ENCODE measurements at places on chromosomes 16 and 17.
A peak's percentile ranks its signal among the peaks of the same experiment; 100 is the strongest.

DNA sequence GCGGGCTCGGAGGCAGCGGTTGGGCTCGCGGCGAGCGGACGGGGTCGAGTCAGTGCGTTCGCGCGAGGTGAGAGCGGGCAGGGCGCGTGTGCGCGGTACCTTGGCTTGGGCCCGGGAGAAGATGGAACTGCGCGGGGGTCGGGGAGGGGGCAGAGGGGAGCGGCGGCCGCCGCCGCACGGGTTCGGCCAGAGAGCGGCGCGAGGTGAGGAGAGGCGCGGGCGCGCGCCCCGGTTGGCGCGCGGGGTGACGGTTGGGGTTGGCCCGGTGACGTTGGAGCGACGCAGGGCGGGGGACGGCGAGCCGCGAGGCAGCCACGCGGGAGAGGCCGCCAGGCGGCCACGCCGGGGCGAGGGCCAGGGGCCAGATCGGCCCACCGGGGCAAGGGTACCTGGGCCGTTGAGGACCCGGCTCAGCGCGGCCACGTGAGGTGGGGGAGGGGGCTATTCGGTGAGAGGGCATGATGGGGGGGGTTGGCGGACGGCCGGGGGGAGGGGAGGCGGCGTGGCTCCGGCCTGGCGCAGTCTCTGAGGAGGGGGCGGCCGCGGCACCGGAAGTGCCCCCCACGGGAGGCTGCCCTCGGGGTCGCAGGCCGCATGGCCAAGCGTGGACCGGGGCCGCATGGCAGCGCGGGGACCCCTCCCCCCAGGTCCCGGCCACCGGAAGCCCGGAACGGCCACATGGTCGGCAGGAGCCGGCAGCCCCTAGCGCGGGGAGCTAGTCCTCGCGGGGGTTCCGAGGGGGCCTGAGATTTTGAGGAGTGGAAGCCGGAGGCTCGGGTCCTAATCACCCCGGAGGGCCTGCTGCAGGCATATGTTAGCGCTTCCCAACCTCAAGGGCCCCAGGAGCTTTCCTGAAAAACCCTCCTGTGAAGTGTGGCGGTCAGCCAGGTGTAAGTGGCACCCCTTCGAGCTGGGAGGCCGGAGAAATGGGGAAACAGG, 527 bp downstream of the EIF5A start:
- peaks cover 34% of the 10 kb centered on the region for H3K36me3 ChIP-seq
- no peaks in the 10 kb centered on the region for H3K27me3 ChIP-seq
- peak overlapping the region; percentile 76 for H3K4me3 ChIP-seq
- peaks cover 3% of the 10 kb centered on the region for H3K4me1 ChIP-seq
- H3K27ac ChIP-seq = peak overlapping the region; percentile 100

DNA sequence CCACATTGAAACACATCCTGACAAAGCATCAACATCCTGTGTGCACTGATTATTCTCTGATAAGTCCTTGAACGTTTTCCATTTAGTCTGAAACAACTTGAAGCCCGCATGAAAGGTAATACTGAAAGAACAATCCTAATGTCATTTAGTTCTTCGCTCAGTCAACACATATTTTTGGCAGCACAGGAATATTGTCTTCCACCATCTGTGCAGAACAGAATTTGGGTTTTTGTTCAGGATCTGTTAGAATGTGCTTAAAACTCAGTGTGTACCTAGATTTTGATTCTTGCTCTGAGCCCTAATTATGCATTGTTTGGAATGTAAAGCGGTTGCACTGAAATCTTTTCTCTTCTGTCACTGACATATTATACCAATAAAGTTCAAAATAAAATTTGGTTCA, 1036.6 kb downstream of the CDH11 start:
- no peaks in the 10 kb centered on the region for H3K4me1 ChIP-seq
- DNase-seq = no peak
- no peak overlapping the region for H3K27ac ChIP-seq
- H3K4me3 ChIP-seq = no peak overlapping the region
- H3K27me3 ChIP-seq = no peaks in the 10 kb centered on the region
- H3K36me3 ChIP-seq = no peaks in the 10 kb centered on the region

GRCh38 chr17:50150354-50151040, at the start of gene PPP1R9B:
Gene PPP1R9B (minus strand): TSS chr17:50150677. CDS start chr17:50150513, 164 bp downstream.
- no peak for DNase-seq
- H3K27me3 ChIP-seq = no peaks in the 10 kb centered on the region
- peak within 1 kb of the TSS; percentile 93 for H3K27ac ChIP-seq
- H3K4me3 ChIP-seq = peak within 1 kb of the TSS; percentile 73
- peaks cover 58% of the 10 kb centered on the region for H3K4me1 ChIP-seq
- H3K36me3 ChIP-seq = peaks cover under 1% of the 10 kb centered on the region

GRCh38 chr17:35218915-35219314, 24.0 kb upstream of the SLFN5 start:
- no peaks in the 10 kb centered on the region for H3K27me3 ChIP-seq
- H3K36me3 ChIP-seq = no peaks in the 10 kb centered on the region
- H3K4me3 ChIP-seq = no peak overlapping the region
- DNase-seq = no peak
- no peak overlapping the region for H3K27ac ChIP-seq
- no peaks in the 10 kb centered on the region for H3K4me1 ChIP-seq

- no peak for DNase-seq
- H3K4me1 ChIP-seq = peaks cover 8% of the 10 kb centered on the region
- H3K27me3 ChIP-seq = no peaks in the 10 kb centered on the region
- H3K27ac ChIP-seq = no peak overlapping the region
- H3K36me3 ChIP-seq = no peaks in the 10 kb centered on the region
- H3K4me3 ChIP-seq = no peak overlapping the region
Measured at GRCh38 chr17:49339354-49339753, 22.7 kb downstream of the ZNF652 start.

- peaks cover 3% of the 10 kb centered on the region for H3K36me3 ChIP-seq
- H3K4me3 ChIP-seq = no peak overlapping the region
- H3K27ac ChIP-seq = no peak overlapping the region
Measured at GRCh38 chr17:30908717-30909420, 2.8 kb upstream of the TEFM start.
